ENCODE measurements at places on chromosomes 16 and 17. TPM values are rescaled to one million over a fixed set of nuclear protein-coding genes. Genes with fewer than 3 reads are reported as not detected.

Gene ADAP2
- total RNA-seq = 6.5 TPM

Gene CACNG1
- total RNA-seq = 0.23 TPM

Gene TMEM235
- total RNA-seq = not detected

Gene CARD14
- 0.46 TPM for total RNA-seq

Gene BCO1
- 0.46 TPM for total RNA-seq

Gene EVPLL
- 0.69 TPM for total RNA-seq

Gene ITGB4
- 4.4 TPM for total RNA-seq

Gene GALR2
- not detected for total RNA-seq

Measured in diencephalon (tissue), 1 donor.